Left colon (tissue), 2 donors: ENCODE measurements at places on chromosomes 16 and 17. TPM values are rescaled to one million over a fixed set of nuclear protein-coding genes. Genes with fewer than 3 reads are reported as not detected.

DNA sequence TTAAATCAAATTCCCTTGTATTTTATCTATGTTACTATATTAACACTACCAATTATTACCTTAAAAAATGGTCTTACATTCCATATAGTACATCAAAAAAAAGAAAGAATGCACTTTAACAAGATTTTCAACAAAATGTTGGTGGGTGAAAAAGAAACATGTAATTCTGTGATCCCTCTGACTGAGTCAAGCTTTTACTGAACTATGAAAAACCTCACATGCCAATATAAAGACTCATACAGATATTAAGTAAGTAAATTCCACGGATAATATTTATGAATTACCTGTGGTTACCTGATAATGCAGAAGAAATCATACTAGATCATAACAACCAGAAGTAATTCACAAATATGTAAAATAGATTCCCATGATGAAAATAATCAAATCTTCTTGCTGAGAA lies 12.4 kb downstream of the COIL start:
- no peak for DNase-seq

- no peak for DNase-seq
Measured at GRCh38 chr16:54280751-54281150, 5.8 kb downstream of the IRX3 start.

- DNase-seq: no peak
Measured at GRCh38 chr17:78746949-78747269, 35.2 kb downstream of the CYTH1 start.

- no peak for DNase-seq
Measured at GRCh38 chr17:44438636-44439035, 49.2 kb upstream of the ITGA2B start.

GRCh38 chr17:43860927-43861622 lies 14.1 kb downstream of the CD300LG start:
- DNase-seq: no peak

Gene TMEM100
- 4.9 TPM for total RNA-seq

DNA sequence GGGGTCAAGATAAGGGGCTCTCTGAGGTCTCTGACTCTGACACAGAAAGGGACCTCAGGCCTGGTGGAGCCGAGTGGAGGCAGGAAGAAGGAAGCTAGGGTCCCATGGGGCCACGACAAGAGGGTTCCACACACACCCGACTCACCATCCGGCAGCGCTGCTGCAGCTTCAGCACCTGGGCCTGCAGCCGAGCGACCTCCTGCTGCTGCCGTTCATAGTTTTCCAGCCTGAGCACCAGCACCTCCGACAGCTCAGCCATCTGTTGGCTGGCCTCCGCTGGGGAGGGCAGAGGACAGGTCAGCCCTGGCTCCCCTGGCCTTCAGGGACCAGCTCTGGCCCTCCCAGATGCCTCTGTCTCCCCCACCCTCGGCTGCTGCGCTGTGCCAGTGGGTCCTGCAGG lies 6.4 kb downstream of the HAP1 start:
- no peak for DNase-seq

DNA sequence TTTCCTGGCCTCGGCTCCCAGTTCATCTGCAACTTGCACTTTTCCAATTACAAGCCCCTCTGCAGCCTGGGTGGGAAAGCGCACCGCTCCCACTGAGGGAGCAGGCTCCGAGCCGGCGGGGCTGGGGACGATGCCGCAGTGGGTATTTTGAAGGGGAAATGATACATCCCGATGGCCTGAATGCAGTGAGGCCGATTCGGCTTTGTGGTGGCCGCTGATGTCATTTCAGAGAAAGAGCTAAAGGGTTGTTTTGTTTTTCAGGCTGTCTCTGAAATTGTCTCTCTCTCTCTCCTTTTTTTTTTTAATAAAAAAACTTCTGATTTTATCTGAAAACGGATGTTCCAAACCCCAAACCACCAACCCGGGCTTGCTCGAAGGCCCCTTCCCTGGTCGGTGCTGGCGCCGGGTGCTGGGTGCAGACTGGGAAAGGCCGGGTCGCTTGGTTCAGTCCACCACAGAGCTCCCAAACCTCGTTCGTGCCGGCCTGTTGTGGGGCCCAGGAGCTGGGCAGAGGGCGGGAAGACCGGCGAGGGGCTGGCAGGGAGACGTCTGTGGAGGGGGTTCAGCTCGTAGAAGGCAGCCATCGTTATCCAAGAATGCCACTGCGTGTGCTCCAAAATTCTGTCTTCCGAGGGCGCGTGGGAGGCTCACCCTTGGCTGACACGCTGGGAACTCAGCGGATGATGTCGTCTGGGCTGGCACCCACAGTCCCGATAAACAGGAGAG lies 102.8 kb downstream of the FOXL1 start:
- no peak for DNase-seq

Gene CCL16
- total RNA-seq: not detected

Gene MSLN
- total RNA-seq: 6.4 TPM

- DNase-seq: no peak
Measured at GRCh38 chr16:30797670-30798309, 10.8 kb upstream of the ZNF629 start.

DNA sequence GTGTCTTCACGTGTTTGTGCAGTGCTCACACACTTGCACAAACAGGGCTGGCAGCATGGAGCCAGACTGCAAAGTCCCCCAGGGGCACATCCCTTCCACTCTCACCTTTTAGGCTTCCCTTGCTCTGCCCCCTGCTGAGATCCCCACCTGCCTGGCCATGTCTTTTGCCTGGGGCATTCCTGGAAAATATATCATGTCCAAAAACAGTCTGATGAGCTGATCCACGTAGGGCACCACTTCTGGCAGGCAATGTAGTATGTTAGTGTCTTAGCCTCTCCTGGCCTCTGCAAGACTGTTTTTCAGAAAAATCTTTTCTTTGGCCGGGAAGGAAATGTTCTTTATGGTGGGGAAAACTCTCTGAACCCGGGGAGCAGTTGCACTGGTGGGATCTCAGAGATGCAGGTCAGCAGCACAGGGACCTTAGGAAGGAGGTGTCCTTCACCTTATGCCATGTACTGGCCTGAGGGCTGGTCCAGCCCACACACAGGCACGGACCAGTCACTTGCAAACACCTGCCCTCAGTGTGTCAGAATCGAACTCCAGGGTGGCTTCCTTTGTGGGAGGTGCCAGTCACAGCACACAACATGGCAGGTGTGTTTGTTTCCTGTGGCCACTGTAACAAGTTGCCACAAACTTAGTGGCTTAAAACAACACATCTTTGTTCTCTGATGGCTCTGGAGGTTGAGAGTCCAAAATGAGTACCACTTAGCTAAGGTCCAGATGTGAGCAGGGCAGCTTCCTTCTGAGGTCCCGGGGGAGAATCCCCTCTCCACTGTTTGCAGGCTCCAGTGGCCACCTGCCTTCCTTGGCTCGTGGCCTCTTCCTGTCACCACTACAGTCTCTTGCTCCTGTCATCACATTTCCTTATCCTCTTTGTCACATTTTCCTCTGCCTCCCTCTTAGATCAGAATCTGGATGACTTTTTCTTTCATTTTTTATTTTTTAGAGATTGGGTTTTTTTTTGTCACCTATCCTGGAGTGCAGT lies 46.6 kb downstream of the MPRIP start:
- no peak for DNase-seq

DNA sequence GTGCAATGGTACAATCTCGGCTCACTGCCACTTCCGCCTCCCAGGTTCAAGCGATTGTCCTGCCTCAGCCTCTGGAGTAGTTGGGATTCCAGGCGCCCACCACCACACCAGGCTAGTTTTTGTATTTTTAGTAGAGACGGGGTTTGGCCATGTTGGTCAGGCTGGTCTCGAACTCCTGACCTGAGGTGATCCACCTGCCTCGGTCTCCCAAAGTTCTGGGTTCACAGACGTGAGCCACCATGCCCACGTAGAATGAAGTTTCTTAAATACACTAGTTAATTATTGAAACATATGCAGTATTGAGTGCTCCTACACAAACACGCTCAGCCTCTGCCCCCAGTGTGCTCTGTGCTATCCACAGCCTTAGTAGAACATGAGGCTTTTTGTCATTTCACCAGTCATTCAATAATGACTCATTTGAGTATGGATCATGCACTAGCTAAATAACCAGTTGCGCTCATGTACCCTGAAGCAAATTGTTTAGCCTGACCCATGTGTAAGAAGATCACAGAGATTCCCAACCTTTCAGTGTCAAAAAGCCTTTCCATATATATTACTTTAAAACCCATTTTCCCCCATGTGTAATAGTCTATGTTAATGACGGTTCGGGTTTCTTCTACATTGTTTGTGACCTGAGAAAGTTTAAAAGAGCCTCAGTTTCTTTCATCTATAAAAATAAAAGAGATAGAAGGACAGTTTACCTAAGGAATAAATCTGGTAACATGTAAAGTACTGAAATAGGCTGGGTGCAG lies 49.7 kb downstream of the TUBD1 start:
- peak; percentile 68 for DNase-seq

DNA sequence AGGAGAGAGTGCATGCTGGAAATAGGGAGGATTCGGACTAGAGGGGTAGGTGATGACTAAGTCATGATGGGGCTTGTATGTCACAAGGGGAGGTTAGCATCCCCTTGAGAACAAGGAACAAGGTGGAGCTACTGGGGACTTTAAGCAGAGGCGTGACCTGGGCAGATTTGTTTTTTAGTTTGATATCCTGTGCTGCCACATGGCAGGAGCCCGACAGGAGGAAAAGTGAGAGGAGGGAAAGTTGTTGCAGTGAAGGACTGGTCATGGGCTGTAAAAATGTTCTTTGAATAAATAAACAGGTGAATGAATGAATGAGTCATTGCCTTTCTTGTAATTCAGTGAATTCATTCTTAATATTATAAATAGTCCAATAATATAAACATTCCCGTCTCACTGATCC lies 365.1 kb upstream of the CDH5 start:
- DNase-seq: no peak

Gene C16orf54
- total RNA-seq: 3.2 TPM

Gene CSH2
- not detected for total RNA-seq

GRCh38 chr17:12993631-12994030 lies 24.2 kb downstream of the ELAC2 start:
- no peak for DNase-seq

GRCh38 chr17:47267354-47267828 lies 13.8 kb downstream of the ITGB3 start:
- no peak for DNase-seq

GRCh38 chr17:77827511-77827910 lies 131.0 kb upstream of the TNRC6C start:
- DNase-seq: no peak

- DNase-seq: no peak
Measured at GRCh38 chr17:1158879-1159278, 20.9 kb downstream of the ABR start.

DNA sequence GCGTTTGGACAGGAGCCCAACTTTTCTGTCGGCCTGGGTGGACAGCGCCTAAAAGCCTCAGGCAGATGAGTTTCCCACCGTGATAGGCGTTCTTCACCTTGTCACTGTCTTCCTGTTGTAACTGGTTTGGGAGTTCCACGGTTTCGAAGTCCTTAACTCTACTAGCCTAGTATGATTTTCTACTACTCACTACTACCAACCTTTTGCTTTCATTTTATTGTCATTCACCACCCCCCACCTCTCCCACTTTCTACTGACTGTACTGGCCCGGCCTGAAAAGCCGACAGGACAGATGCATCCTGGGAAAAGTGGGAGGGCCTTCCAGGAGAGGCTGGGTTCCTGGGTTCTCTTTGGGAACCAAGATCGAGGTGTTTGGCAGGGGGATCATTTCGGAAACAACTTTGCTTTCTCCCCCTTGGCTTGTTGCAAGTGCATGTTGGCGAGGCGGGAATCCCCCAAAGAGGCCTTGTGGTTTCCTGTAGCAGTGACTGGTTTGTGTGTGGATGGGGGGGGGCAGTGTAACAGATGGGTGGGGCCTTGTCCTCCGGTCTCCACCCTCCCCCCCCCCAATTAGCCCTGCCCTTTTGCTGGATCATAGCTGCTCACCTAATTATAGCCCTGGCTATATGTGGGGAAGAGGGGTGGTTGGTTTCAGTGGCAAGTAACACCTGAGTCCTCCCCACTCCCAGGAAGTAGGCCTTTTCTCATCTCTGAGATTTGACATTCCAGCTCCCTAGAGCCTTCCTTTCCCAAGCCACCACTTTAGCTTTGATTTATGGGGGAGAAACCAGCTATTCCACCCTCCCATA lies 1.4 kb downstream of the EIF5A start:
- peak; percentile 81 for DNase-seq

GRCh38 chr16:10835281-10835931 lies 16.8 kb upstream of the TVP23A start:
- no peak for DNase-seq

Gene NKD1
- 5.6 TPM for total RNA-seq

Gene DBF4B
- total RNA-seq: 2.5 TPM

- DNase-seq: no peak
Measured at GRCh38 chr16:1654505-1655268, 23.4 kb upstream of the JPT2 start.

GRCh38 chr16:83200005-83200779 lies 573.4 kb downstream of the CDH13 start:
- no peak for DNase-seq

Gene FOXK2
- total RNA-seq: 40.4 TPM

DNA sequence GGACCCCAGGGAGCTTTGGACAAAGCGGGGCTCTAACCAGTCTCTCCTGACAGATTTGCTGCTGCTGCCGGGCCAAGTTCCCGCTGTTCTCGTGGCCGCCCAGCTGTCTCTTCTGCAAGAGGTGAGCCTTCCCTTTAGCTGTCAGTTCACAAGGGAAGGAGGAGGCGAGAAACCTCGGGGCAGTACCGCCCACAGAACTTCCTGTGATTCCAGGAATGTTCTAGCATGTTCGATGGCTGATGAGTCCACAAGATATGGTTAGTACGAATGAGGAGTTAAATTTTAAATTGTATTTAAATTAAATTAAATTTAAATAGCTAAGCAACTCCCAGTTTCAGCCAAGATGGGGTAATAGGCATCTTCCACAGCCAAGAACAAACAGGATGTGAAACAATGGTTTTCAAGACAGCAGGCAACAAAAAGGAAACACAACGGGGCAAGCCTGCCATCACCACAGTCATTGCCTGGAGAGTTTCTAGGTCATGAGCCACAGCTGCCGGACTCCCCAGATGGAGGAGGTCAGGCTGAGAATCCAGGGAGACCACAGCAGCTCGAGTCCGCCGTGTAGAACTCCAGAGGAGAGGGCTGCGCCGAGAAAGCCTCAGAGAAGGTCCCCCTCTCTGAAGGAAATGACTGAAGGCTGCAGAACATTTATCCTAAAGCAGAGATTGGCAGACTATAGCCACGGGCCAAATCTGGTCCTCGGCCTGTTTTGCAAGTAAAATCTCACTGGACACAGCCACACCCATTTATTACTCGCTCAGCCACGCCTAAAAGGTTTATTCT lies 9.5 kb upstream of the TCF25 start:
- peak; percentile 30 for DNase-seq

GRCh38 chr17:13465678-13466077 lies 136.1 kb downstream of the HS3ST3A1 start:
- no peak for DNase-seq
